ENCODE measurements at places on chromosomes 11 and 22.

GRCh38 chr11:19978668-19979518 is 181.4 kb downstream of the DBX1 start:
- no peak for DNase-seq

DNA sequence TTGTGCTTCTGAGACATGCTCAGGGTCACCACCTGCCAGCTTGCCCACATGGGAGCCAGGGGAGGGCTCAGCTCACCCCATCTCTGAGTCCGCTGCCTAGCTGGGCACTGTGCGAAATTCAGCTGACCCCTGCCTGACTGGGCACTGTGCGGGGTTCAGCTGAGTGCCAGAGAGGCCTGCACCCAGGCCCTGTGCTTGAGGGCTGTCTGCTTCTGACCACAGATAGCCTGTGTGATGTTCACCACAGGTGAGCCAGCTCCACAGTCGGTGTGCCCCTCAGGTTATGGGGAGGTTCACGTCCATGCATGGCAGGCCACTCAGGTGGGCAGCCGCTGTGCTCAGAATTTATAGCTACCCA is 84.5 kb upstream of the SUSD2 start:
- DNase-seq = no peak

DNA sequence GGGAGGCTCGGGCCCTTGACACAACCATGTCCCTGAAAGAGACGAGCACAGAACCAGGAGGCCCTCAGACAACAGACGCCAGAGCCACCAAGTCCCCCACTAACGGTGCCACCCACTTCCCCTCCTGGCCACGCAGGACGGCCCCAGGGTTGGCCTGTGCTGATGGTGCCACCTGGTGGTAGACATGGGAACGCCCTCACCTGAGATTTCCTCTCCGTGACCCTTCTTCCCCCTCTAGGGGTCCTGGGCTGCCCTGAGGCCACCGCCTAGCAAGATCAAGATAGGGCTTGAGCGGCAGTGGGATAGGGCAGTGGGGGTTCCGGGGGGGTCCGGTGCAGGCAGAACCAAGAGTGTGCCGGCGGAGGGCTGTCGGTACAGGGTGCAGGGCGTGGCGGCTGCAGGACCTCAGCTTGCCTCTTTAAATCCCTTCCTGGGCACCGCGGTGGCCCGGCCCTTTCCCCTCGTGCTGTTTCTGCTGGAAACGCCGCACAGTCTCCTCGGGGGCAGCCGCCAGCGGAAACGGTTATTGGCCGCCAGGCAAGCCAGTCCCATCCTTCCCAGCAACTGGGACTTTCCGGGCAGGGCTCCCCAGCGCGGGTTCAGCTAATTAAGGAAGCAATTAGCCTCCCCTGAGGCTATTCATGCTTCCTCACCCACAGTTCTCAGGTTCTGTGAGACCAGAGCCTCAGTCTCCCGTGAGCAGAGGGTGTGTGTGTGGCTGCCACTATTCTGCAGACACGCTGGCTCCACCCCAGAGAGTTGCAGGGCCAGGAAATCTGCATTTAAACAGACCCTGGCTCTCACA is 5.5 kb upstream of the NFAM1 start:
- peak; percentile 67 for DNase-seq

DNA sequence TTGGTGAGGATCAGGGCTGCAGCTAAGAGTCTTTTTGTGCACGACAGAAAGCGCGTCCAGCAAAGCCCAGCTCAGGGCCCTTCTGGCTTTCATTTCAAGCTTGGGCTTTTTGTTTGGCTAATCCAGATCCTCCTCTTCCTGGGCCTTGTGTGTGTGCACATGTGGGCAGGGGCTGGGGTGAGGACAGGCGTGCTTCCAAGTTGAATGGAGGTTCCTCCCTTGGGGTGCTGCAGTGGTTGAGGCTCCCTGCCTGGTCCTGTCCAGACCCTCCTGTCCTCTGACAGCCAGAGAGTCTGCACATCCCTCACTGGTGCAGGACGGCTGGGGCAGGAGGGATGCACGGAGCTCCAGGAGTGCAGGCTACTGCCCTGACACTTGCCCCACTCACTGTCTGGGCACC is 62.0 kb upstream of the NECTIN1 start:
- no peak for DNase-seq

DNA sequence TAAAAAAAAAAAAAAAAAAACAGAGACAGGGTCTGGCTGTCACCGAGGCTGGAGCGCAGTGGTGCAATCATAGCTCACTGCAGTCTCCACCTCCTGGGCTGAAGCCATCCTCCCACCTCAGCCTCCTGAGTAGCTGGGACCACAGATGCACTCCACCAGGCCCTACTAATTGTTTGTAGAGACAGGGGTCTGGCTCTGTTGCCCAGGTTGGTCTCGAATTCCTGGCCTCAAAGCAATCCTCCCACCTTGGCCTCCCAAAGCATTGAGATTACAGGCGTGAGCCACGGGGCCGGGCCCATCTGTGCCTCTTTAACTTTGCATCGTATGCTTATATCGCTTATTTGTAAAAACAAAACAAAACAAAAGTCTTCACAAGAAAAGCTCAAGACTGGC is 3.1 kb downstream of the CPT1A start:
- DNase-seq = no peak

DNA sequence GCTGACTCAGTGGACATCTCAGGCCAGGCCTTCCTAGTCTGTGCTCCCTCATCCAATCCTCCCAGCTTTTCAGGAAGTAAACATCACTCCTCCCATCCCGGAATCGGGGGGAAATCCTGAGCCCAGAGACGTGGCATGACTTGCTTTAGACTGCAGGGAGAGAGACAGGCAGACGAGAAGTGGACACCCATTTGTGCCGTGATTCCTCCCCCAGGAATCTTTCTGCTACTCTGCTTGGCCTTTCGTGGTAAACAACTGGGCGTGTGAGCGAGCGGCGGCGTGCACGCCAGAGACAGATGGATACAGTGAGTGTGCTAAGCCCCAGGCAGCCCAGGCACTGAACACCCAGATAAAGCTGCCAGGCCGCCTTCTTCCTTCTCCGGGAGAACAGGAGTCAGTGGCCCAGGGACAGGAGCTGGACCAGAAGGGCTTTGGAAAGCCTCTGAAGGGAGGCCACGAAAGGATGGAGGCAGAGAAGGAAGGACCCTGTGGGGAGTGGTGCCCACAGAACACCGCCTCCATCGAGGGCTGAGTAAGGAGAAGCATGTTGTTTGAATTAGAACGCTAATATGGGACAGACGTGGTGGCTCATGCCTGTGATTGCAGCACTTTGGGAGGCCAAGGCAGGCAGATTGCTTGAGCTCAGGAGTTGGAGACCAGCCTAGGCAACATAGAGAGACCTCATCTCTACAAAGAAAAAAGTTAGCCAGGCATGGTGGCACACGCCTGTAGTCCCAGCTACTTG is 53.0 kb upstream of the PRR5 start:
- DNase-seq = no peak

DNA sequence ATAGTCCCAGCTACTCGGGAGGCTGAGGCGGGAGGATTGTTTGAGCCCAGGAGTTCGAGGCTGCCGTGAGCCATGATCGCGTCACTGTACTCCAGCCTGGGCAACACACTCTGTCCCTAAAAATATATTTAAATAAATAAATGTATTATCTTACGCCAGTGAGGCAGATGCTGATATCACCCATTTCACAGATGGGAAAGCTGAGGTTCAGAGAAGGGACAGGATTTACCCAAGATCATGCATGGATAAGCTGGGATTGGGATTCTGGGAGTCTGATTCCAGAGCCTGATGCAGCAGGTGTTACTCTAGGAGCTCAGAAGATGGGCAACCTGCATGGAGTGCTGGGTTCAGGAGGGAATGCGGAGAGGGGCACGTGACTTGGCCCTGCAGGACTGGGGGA is 17.8 kb downstream of the SGSM1 start:
- no peak for DNase-seq

- DNase-seq = no peak
These were observed 12.5 kb upstream of the SMIM35 start for GRCh38 chr11:118098996-118099837.

- DNase-seq = no peak
These were observed 45.1 kb downstream of the AHNAK start for GRCh38 chr11:62501432-62501891.

DNA sequence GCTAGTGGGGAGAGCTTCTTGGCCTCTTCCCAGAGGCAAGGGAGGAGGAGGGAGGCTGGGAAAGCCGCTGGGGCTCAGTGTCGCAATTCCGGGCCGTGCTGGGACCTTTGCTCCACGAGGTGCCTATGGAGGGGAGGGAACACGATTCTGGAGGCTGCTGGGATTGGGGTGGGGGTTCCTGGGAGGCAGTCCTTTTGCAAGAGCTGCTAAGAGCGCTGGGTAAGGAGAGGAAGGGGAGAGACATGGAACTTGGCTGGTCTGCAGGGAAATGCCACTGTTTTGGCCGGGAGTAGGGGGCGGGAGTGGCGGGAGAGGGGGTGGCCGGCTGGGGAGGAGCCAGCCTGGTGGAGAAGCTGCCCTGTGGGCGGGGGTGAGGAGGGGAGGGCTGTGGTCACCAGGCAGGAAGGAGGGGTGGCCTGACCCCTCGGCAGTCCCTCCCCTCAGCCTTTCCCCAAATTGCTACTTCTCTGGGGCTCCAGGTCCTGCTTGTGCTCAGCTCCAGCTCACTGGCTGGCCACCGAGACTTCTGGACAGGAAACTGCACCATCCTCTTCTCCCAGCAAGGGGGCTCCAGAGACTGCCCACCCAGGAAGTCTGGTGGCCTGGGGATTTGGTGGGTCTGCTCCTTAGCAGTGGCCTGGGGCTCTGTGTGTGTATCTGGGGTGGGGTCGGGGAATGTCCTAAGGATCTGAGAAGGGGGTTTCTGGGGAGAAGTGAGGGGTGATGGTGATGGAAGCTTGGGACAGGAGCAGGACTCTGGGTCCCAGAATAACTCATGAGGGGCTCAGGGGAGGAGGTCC is at the start of gene NR1H3:
TSS of gene NR1H3 (plus strand) at position 480 of the 800 bp plus-strand sequence. CDS start 1,221 bp downstream, outside the sequence.
- DNase-seq = no peak

DNA sequence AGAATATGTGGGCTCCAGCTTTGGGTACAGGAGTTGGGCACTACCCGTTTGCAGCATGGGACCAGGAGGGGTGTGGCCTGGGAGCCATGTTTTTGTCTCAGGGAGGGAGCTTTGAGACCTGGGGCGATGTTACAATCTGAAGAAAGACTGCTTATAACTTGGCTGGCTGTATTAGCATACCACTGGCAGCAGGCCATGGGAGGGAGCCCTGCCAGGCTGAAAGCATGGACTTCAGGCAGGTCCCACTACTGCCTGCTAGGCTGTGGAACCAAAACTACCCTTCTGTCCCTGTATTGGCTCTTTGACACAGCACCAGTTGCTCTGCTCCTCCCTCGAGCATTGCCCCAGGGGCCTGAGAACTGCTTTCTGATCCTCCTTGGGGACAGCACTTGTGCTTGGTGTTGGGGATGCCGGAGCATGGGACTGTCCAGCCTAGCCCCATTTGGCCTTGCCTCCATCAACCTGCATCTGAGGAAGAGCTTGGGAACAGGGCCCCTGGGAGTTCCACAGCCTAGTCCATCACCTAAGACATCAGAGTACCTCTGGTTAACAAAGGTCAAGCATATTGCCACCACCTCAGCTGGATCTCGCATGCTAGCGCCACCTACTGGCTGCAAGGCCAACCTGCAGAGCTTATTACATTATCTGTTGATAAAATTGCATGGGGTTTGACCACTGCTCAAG is 217.4 kb downstream of the SBF2 start:
- no peak for DNase-seq

GRCh38 chr11:117830072-117830471 is 5.5 kb upstream of the FXYD2 start:
- no peak for DNase-seq

- DNase-seq = no peak
These were observed 43.2 kb downstream of the AP2A2 start for GRCh38 chr11:968822-969221.

- no peak for DNase-seq
These were observed 40.6 kb downstream of the RSF1 start for GRCh38 chr11:77779935-77780334.

DNA sequence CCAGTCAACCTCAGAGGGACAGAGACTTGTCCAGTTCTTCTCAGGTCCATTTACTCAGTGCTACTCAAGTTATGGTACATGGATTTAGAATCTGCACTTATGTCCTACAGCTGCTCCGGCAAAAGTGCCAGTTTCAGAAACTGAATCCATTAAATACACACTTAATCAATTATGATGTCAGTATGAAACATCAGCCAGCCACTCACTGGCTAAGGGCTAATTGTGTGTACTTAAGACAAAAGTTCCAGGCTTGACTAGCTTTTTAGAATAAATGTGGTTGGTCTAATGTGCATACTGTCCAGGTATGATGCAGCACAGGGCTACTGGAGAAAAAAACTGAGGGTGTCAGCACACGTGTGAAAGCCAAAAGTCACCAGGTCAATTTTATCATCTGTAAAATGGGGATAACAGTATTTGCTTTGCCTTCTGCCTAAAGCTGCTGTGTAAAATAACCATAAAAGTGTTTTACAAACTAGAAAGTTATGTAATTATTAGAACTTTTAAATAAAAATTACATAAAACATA is 55.4 kb upstream of the CYP2D6 start:
- no peak for DNase-seq

DNA sequence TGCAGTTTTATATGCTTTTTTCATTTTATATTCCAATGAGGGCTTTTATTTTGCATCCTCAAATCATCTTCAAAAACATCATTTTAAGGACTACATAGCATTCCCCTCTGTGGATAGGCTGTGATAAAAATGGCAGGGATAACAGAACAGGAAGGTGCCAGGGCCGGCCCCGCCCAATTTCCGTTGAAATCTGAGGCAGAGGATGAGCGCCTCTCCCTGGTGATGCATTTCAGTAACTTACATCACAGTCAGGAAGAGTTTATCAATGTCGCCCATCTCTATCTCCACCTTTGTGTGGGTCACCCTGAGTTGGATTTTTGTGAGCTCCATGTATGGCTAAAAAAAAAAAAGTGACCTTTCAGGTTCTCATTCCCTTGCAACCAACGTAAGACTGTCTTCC is 201.6 kb downstream of the DSCAML1 start:
- DNase-seq = no peak

DNA sequence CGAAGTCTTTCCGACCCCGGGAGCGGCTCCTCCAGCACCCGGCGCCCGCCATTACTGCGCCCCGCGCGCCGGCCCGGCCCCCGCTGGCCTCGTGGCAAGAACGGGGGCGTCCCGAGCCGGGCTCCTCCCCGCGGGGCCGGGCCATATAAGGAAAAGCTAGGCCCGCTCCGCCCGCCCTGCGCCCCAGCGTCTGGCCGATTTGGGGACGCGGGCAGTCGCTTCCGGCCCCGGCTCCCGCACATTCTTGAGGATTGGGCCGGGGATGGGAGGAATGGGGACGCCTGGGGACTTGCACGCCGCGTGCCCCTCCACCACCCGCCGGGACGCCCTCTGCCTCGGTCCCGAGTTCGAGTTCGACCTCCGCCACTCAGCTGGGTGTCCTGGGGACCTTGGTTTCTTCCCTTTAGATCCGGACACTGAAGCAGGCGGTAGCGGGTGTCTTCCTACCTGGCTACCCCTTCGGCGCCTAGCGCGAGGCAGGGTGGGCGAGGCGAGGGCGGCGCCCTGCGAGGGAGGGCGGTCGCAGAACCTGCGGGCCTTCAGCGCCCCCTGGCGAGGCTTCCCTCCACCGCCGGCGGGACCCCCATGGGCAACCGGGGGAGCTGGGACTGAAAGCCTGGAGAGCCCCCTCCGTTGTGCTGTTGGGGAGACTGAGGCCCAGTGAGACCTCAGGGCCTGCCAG is 3.8 kb downstream of the SMTN start:
- peak; percentile 80 for DNase-seq
